ENCODE measurements at places on chromosomes 13 and 19.
A peak's percentile ranks its signal among the peaks of the same experiment; 100 is the strongest.

- no peaks in the 10 kb centered on the region for H3K36me3 ChIP-seq
- peaks cover 31% of the 10 kb centered on the region for H3K27me3 ChIP-seq
- H3K4me1 ChIP-seq = peaks cover 13% of the 10 kb centered on the region
These were observed at the start of gene GIPR for GRCh38 chr19:45667620-45668341. GIPR (plus strand) TSS chr19:45668221; CDS start chr19:45669521, 1,300 bp downstream.

- no peak for DNase-seq
- no peaks in the 10 kb centered on the region for H3K27me3 ChIP-seq
- H3K4me1 ChIP-seq = peaks cover 7% of the 10 kb centered on the region
- no peaks in the 10 kb centered on the region for H3K36me3 ChIP-seq
- H3K4me3 ChIP-seq = peak overlapping the region; percentile 0
- peak overlapping the region; percentile 66 for H3K27ac ChIP-seq
These were observed 20.6 kb upstream of the CABP5 start for GRCh38 chr19:48064509-48064908.

DNA sequence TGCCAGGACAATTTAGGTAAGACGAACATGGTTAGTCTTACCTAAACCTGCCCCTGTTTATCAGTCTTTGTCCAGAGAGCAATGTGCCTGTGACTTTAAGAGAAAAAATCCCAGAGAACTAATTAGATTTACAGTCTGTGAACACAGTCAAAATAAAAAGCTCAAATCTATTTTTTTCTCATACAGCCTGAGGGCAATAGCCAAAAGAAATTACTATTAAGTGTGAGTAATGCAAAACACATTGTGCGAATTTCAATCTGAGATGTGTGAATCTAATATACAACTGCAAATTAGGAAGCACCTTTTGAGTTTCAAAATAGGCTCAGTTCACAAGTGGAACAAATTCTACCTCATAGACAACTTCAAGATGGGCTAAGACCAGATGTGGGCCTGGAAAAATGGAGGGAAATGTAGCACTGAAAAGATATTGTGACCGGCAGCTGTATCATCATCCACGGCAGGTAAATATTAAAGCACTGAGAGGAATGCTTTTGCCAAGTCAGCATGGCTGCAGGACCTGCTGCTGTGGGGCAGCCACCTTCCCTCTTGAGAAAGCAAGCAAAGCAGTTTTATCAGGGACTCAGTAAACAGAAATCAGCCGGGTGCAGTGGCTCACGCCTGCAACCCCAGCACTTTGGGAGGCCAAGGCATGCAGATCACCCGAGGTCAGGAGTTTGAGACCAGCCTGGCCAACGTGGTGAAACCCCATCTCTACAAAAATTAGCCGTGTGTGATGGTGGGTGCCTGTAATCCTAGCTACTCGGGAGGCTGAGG, 114.8 kb downstream of the KATNAL1 start:
- no peaks in the 10 kb centered on the region for H3K4me1 ChIP-seq
- no peak overlapping the region for H3K4me3 ChIP-seq
- no peak overlapping the region for H3K27ac ChIP-seq
- no peaks in the 10 kb centered on the region for H3K27me3 ChIP-seq
- no peaks in the 10 kb centered on the region for H3K36me3 ChIP-seq
- DNase-seq = no peak

DNA sequence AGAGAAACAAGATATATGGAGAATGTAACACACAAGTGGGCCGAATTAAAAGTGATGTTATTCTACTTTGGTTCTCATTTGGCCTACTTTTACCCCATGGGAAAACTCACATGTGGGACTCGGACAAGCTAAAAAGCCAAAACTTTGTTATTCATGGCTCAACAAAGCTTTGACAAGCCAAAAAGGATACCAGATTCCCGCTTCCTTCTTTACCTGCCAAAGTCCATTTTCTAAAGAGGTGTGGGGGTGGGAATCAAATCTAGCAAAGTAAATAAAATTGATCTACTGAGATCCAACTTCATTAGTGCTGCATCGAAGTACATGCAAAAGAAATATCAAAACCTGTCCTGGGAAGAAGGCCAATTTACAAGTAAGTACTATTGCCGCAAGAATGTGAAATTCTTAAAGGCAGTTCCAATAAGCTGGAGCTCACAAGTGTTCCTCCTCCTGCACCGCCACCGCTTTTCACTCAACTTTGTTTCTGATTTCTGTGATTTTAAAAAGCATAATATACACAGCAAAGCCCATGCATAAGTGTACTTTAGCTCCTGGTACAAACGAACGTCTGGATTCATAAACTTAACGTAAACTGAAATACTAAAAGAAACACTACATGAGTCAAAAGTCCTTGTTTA, 1.1 kb downstream of the LNX2 start:
- H3K4me1 ChIP-seq = peaks cover 6% of the 10 kb centered on the region
- H3K27me3 ChIP-seq = no peaks in the 10 kb centered on the region
- H3K27ac ChIP-seq = no peak overlapping the region
- no peak for DNase-seq
- peaks cover 9% of the 10 kb centered on the region for H3K36me3 ChIP-seq

- no peak overlapping the region for H3K4me3 ChIP-seq
- peaks cover 17% of the 10 kb centered on the region for H3K4me1 ChIP-seq
- peak overlapping the region; percentile 57 for H3K27ac ChIP-seq
- no peaks in the 10 kb centered on the region for H3K36me3 ChIP-seq
- no peak for DNase-seq
These were observed 4.5 kb downstream of the PPP1R12C start for GRCh38 chr19:55112777-55113569.

DNA sequence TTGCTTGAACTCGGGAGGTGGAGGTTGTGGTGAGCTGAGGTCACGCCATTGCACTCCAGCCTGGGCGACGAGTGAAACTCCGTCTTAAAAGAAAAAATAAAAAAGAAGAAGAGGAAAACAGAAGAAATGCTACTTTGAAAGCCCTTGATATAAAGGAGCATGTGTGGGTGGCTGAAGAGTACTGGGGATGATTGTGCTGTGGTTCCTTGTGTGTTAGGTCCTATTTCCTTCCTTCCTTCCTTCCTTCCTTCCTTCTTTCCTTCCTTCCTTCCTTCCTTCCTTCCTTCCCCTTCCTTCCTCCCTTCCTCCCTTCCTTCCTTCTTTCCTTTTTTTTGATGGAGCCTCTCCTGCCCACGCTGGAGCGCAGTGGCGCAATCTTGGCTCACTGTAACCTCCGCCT, 14.3 kb downstream of the WDR88 start:
- H3K4me1 ChIP-seq = no peaks in the 10 kb centered on the region
- no peak overlapping the region for H3K4me3 ChIP-seq
- H3K36me3 ChIP-seq = no peaks in the 10 kb centered on the region
- no peak for DNase-seq
- no peak overlapping the region for H3K27ac ChIP-seq

GRCh38 chr13:50421473-50422130, 406.4 kb downstream of the KCNRG start:
- no peak overlapping the region for H3K27ac ChIP-seq
- DNase-seq = no peak
- peaks cover 3% of the 10 kb centered on the region for H3K4me1 ChIP-seq
- no peaks in the 10 kb centered on the region for H3K36me3 ChIP-seq
- no peak overlapping the region for H3K4me3 ChIP-seq

DNA sequence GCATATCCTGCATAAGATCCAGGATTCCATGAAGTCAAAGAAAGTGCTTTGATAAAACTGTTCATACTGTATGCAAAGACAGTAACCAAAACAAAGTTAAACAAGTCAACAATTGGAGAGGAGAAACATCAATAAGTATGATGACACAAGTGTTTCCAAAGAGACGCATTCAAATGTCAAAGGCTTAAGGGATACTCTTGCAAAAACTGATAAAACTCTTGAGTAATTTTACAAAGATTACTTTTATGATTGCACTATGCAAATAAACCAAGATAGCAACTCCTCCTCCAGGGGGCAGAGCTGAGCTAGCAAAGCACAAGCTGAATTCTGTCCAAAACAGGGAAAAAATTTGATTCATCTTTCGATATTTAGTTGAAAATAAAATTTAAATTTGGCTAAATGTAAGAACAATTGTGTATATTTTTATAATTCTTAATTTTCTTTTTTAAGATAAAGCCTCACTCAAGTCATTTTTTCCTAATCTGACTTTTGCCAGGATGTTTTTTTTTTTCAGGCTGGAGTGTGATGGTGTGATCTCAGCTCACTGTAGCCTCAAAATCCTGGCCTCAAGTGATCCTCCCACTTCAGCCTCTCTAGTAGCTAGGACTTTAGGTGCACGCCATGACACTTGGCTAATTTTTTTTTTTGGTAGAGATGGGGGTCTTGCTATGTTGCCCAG, 84.0 kb downstream of the MZT1 start:
- H3K4me1 ChIP-seq = no peaks in the 10 kb centered on the region
- no peak overlapping the region for H3K27ac ChIP-seq
- H3K36me3 ChIP-seq = no peaks in the 10 kb centered on the region
- peak; percentile 63 for DNase-seq

GRCh38 chr19:48674216-48674809, 1.5 kb upstream of the NTN5 start:
- peaks cover 23% of the 10 kb centered on the region for H3K4me1 ChIP-seq
- no peak overlapping the region for H3K27ac ChIP-seq
- H3K27me3 ChIP-seq = 0 out of 2 replicates have a peak, but pooled peaks cover 3% of the 10 kb centered on the region
- peak overlapping the region; percentile 15 for H3K4me3 ChIP-seq
- no peaks in the 10 kb centered on the region for H3K36me3 ChIP-seq
- DNase-seq = no peak

DNA sequence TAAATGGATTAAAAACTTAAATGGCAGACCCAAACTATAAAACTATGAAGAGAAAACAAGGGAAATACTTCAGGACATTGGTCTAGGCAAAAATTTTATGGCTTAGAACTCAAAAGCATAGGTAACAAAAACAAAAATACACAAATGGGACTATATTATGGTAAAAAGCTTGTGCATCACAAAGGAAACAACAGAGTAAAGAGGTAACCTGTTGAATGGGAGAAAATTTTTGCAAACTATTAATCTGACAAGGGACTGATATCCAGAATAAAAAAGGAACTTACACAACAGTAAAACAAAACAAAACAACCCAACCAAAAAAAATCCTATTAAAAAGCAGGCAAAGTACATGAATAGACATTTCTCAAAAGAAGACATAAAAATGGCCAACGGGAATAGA, 9.3 kb upstream of the ZNF546 start:
- H3K27ac ChIP-seq = no peak overlapping the region
- DNase-seq = no peak
- H3K27me3 ChIP-seq = no peaks in the 10 kb centered on the region

- peaks cover 46% of the 10 kb centered on the region for H3K27me3 ChIP-seq
- no peak overlapping the region for H3K4me3 ChIP-seq
- no peak overlapping the region for H3K27ac ChIP-seq
- DNase-seq = no peak
These were observed 3.9 kb upstream of the PCDH17 start for GRCh38 chr13:57627663-57628062.

DNA sequence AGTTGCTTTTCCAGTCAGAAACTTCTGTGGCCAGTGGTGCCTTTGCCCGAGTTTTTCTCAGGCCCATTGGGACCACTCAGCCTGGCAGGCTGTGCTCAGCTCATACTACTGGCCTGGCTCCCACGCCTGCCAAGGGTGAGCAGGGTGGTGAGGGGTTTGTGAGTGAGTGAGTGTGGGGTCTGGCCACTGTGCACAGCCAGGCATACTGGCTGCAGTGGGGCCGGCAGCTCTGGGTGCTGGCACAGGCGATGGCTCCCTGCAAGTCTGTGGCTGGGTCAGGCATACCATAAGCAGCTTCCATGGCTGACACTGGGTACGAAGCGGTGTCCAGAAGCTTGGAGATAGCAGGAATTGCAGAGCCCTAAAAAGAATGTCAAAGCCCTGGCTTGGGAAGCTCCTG, 161.0 kb downstream of the SLITRK6 start:
- H3K27me3 ChIP-seq = no peaks in the 10 kb centered on the region
- H3K4me3 ChIP-seq = no peak overlapping the region

DNA sequence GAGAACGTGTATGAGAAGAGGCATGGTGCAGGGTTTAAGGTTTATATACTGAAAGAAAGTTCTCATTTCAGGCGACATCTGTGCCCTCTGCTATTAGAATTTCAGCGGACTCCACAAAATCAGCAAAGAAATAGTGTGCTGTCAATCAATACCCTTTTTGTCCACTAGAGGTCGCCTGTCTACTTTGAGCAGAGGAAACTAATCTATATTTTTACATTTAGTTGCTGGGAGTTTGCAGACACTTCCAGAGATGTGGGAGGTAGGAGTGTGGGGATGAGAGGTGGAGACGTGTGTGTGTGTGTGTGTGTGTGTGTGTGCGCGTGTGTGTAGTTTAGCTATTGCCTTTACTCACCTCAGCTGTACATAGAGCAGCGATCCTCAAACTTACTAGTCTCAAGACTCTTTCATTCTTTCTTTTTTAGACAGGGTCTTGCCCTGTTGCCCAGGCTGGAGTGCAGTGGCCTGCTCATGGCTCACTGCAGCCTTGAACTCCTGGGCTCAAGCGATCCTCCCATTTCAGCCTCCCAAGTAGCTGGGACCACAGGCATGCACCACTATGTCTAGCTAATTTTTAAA, 9.7 kb downstream of the INAFM1 start:
- no peaks in the 10 kb centered on the region for H3K4me1 ChIP-seq
- DNase-seq = no peak
- no peak overlapping the region for H3K27ac ChIP-seq

DNA sequence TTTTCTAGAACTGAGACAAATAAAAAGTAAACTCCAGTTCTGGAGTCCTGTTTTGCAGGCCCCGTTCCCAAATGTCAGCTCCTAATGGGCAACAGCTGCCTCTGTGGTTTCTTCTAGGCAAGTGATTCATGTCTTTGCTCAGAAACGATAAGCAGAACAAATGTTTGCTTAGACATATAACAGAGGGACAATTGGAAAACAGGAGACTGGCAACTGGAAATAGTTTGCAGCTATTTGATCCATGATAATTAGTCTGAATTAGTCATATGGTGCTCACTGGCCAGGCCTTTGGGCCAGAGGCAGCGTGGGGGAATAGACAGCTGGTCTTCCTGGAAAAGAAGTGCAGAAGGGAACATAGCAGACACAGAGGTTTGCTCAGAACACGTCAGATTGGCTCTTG, 29.2 kb upstream of the TSHZ3 start:
- H3K27me3 ChIP-seq = no peaks in the 10 kb centered on the region
- no peaks in the 10 kb centered on the region for H3K4me1 ChIP-seq
- H3K36me3 ChIP-seq = no peaks in the 10 kb centered on the region
- H3K4me3 ChIP-seq = no peak overlapping the region
- DNase-seq = no peak
- H3K27ac ChIP-seq = no peak overlapping the region

DNA sequence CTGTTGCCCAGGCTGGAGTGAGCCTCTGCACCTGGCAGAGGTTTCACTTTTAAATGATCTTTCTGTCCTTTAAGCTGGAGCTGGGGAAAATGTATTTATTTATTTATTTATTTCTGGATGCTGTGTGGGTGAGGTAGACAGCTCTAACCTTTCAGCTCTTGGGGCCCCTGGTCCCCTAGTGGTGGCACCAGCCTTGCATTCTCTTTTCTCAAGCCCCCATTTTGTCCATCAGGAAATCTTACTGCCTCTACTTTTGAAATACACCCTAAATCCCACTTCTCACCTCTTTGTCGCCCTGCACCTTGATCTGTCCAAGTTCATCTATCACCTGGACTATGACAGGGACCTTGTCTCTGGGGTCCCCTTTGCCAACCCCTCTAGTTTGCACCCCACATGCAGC, 2.1 kb upstream of the B9D2 start:
- DNase-seq = no peak
- no peaks in the 10 kb centered on the region for H3K36me3 ChIP-seq
- H3K27ac ChIP-seq = no peak overlapping the region
- H3K27me3 ChIP-seq = no peaks in the 10 kb centered on the region
- no peak overlapping the region for H3K4me3 ChIP-seq
- peaks cover 5% of the 10 kb centered on the region for H3K4me1 ChIP-seq

GRCh38 chr13:49110913-49111170, 109.3 kb upstream of the MLNR start:
- 0 out of 2 replicates have a peak, but pooled peaks cover 3% of the 10 kb centered on the region for H3K36me3 ChIP-seq
- H3K27ac ChIP-seq = no peak overlapping the region
- no peaks in the 10 kb centered on the region for H3K4me1 ChIP-seq
